ENCODE measurements at places on chromosomes 5 and 9.

GRCh38 chr9:137299938-137300337, 2.1 kb downstream of the NRARP start:
- no peak for DNase-seq

GRCh38 chr9:112925058-112925641, 34.5 kb upstream of the SLC46A2 start:
- DNase-seq = peak; percentile 8

DNA sequence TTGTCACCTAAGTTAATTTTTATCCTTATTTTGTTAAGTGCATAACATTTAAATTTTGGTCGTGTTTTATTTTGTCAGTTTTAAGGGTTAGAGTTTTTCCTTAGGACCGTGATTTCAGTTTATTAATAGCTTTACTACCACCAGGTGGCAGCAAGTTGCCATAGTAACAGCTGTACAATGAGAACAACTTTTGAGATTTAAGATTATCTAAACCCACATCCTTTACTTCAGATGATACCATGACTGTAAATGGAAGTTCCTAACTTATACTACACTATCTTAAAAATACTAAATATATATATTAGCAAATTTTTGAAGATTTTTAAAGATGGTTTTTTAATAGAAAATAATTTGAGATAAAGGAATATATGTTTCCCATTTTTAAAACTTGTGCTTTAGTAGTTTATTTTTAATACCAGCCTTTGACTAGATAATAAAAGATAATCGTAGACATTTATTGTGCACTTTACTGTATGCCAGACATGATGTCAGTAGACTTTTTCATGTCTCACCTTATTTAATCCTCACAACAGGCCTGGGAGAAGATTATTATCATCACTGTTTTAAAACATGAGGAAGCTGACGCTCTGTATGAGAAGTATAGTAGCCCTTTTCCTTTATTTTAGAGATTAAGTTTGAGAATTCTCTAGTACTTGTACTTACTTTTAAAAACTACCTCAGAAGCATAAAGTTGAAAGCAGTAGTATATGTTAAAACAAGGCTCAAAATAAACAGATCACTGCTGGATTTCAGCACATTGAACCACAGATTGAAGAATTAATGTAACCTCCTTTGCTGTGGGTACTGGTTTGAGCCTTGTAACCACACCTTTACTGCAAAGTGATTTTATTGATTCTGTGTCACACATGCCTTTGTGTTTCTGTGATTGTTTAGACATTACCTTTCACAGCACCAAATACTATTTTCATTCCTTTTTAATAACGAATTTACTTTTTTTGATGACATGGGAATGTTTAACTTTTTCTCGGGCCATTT, 27.5 kb downstream of the SREK1 start:
- peak; percentile 56 for DNase-seq

- DNase-seq = no peak
Measured at GRCh38 chr9:21001581-21001980, 29.9 kb downstream of the HACD4 start.

- DNase-seq = no peak
Measured at GRCh38 chr5:42321785-42322184, 101.5 kb upstream of the GHR start.

GRCh38 chr9:5764130-5764868, 68.6 kb downstream of the ERMP1 start:
- DNase-seq = no peak

DNA sequence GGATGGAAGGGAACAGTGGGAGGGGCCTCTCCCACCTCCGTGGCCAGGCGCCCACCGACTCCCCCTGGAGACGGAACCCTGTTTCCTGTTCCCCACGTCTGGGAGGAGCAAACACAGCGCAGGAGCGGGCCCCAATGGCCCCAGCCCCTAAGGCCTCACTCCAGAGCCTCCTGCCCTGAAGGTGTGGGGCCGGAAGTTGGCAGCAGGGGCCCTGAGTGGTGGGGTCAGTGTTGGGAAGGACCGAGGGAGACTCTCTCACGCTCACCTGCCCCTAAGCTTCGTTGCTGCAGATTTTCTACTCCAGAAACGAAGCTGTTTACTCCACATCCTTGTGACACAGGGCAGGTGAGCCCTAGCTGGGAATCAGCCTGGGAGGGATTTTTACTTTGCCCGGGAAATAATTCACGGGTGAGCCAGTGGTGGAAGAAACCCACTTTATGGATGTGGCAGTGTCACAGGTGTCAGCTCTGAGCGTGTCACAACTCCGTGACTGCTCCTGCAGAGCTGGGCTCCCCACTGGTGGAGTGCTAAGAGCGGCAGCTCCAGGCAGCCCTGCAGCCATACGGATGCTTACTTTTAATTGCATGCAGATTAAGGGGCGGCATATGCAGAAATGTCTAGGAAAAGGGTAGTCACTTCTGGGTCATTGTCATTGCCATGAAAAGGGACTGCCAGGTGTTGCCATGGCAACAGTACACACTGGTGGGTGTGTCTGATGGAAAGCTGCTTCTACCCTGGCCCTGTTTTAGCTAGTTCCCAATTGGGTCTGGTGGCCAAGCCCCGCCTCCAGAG, 77.5 kb upstream of the OLFM1 start:
- no peak for DNase-seq

- DNase-seq = no peak
Measured at GRCh38 chr5:57693488-57694305, 211.1 kb upstream of the ACTBL2 start.

GRCh38 chr5:2201011-2201410, 318.3 kb upstream of the IRX4 start:
- no peak for DNase-seq

- DNase-seq = no peak
Measured at GRCh38 chr5:5638211-5638610, 215.7 kb downstream of the ICE1 start.

GRCh38 chr5:15518786-15519185, 18.8 kb downstream of the FBXL7 start:
- DNase-seq = no peak

- peak; percentile 24 for DNase-seq
Measured at GRCh38 chr5:170791325-170791954, 7.9 kb downstream of the GABRP start.

- no peak for DNase-seq
Measured at GRCh38 chr5:29037716-29038115, 1999.3 kb upstream of the CDH9 start.

DNA sequence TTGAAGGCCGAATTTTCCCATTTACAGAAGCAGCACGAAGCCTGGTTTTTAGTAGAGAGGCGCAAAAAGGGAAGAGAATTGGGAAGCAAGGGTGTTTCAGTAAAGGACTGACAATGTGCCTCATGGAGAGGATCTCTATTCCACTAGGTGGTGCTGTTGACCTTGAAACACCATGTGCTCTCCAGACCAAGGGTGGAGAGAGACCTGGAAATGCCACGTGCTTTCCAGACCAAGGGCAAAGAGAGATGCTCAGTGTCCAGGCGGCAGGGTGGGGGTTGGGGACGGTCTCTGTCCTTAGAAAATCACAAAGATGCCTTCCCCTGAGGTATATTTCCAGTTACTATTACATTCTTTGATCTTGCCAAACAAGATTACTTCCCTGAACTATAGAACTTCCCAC, 425.3 kb downstream of the CSNK1G3 start:
- DNase-seq = peak; percentile 44

- peak; percentile 53 for DNase-seq
Measured at GRCh38 chr5:20041326-20042274, 53.6 kb upstream of the CDH18 start.

- peak; percentile 56 for DNase-seq
Measured at GRCh38 chr9:69877852-69878514, 57.4 kb downstream of the CFAP95 start.

DNA sequence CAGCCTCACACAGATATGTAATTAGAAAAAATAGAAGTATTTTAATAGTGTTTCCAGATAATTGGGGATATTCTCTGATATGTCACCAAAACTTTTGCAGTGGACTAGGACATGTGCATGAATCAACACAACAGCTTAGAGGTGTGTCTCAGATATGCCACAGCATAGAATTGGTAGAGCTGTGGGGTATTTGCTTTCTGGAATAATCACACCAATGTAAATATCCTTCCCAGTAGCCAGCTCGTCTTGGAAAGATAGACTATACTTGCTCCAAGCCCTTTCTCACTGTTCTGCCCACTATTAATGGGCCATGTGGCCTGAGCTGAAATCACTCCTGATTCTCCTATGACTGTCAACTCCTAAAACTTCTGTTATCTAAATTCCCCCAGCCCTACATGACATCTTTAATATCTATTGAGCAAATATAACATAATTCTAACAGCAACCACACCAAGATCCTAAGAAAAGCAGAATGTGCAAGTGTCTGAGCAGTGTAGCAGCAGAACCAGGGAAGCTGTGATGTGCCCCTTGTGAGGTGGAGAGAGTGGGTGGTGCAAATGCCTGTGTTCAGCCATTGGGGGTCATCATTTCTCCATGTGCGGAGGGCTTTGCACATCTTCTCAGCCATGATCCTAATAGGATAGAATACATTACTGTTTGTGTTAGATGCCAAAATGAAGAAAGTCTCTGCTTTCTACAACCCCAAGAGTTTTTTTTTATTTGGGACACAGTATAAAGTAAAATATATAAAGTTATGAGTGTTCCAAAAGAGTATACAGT, 65.0 kb downstream of the MELK start:
- DNase-seq = no peak

DNA sequence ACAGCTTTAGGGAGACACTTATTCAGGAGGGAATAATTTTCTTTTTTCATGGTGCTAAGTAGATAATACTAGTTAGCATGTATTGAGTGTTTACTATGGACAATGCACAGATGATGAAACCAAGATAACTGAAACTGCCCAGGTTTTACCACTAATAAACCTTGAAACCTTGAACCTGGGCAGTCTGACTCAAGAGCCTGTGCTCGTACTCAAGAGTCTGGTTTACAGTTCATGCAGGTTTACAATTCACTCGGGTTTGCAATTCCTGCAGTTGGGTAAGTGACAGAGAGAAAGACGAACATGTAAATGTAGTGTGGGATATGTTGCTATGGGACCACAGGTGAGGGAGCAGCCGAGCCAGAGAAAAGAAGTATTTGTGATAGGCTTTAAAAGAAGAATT, 28.2 kb downstream of the NUP214 start:
- no peak for DNase-seq

GRCh38 chr9:9560382-9561035, 1052.3 kb downstream of the PTPRD start:
- DNase-seq = no peak

DNA sequence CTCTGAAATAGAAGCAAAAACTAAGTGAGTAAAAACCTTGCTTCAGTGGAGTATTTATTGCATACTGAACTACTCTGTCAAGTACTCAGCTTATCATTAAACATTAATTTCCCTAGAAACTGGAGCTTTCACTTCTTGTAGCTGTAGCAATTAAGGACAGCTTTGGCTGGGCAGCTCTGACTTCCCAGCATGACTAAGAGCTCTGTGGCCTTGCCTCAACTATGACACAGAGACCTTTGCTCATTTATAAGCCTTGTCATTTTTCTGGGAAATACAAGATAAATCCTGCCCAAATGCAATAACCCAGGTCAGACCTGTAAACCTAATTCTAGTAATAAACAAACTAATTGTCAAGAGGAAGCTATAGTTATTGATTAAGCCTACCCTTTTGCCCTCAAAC, 65.4 kb upstream of the STK32A start:
- peak; percentile 60 for DNase-seq

DNA sequence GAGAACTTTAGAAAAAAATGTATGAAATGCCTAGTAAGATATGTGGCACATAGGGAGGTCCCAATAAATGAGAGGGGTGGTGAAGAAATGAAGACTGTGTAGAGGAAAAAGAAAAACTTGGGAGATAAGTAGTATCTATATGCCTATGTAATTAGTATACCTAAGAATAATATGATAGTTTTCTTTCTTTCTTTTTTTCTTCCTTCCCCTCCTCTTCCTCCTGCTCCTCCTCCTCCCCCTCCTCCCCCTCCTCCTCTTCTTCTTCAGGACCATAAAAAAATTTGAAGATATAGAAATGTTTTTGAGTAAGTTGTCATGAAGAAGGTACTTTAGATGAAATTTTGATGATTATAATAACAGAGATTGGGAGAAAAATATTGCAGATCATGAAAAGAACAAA, 857.4 kb downstream of the MAT2B start:
- no peak for DNase-seq

DNA sequence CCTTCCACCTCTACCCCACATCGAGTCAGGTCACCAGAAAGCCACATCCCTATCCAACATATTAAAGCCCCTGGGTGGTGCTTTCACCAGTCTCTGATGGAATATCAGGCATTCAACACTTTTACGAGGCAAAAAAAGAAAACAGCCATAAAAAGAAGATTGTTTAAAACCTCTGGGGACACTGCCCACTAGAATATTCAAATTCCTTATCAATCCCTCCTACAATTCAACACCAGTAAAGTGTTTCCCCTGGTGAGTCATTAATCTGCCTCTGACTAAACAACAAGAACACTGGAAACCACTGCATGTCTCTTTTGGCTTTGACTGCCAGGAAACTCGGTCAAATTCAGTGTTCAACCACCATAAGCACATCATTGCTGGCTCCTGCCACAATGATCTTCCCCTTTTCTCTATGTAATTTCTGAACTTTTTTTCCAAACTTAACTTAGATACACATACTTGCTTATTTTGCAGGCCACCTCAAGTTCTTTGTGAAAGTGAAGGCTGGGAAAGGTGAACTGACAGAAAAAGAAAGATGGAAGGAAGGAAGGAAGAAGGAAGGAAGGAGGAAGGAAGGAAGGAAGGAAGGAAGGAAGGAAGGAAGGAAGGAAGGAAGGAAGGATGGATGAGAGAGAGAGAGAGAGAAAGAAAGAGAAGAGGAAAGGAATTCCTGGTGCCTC, 105.3 kb downstream of the PAX5 start:
- DNase-seq = peak; percentile 74

- DNase-seq = peak; percentile 57
Measured at GRCh38 chr5:180830253-180831138, 27.9 kb upstream of the MGAT1 start.

- DNase-seq = peak; percentile 85
Measured at GRCh38 chr9:28212979-28213378, 639.7 kb upstream of the C9orf72 start.

GRCh38 chr5:171574376-171574775, 154.9 kb downstream of the FGF18 start:
- no peak for DNase-seq

DNA sequence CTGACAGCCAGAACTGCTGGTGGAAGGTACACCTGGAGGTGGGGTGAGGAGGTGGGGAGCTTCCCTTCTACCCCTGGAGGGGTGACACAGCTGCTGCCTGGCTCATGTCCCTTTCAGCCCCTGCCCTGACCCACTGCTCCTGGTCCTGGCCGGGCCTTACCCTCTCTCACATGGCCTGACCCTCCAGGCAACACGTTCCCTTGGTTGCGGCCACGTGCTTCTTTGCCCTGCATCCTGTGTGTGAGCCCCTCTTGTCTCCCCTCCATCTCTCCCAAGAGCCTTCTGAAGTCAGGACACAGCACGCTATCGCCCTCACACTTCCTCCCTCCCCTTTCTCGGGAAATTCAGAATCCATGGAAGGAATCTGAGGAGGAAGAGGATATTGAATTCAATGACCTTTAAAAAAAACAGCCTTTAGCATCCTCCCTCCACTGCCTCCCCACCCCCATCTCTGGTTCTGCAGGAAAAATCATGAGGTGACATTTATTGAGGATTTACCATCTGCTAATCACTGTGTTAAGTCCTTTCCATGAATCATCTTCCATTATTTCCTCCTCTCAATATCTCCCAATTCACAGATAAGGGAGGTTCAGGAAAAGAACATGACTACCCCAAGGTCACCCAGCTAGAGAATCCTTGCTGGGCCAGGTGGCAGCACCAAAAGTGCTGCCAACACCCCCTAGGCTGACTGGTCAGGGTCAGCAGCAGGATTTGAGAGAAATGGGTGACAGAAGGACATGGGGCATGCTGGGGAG, 8.3 kb downstream of the AQP3 start:
- DNase-seq = no peak

- DNase-seq = peak; percentile 79
Measured at GRCh38 chr5:36692791-36693763, 86.7 kb downstream of the SLC1A3 start.

GRCh38 chr5:138705567-138705966, 47.7 kb upstream of the CTNNA1 start:
- DNase-seq = no peak

Measured in fibroblast of skin of right biceps (primary cell).